HFF-Myc (cell line): ENCODE measurements at places on chromosomes 1 and 21.

DNA sequence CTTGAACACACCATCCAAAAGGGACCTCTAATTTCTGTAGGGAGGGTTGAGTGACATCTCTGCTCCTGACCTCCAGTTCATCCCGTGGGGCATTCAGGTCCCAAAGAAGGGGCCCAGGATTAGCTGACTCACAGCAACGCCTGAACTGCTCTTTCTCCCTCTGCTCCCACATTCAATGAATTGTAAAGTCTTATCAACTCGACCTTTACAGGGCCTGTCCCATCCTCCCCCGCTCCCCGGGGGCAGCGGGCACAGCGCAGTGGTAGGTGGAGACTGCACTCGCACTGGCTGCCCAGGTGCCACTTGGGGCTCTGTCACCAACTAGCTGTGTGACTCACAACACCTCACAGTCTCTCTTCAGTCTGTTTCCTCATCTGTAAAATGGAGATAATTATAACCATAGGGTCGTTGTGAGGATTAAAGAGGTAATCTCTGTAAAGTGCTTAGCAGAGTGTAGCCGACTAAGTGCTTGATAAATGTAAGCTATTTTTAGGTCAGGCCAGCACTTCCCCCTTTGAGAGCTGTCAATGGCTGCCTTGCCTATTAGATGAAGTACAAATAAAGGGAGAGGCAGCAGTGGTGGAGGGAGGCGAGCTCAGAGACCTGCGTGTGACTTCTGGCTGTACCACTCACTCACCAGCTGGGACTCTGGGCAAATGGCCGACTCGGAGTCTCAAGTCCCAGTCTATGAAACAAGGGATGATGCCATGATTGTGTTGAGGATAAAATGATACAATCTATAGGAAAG, 637 bp upstream of the MYBPHL start:
- DNase-seq, result no peak

DNA sequence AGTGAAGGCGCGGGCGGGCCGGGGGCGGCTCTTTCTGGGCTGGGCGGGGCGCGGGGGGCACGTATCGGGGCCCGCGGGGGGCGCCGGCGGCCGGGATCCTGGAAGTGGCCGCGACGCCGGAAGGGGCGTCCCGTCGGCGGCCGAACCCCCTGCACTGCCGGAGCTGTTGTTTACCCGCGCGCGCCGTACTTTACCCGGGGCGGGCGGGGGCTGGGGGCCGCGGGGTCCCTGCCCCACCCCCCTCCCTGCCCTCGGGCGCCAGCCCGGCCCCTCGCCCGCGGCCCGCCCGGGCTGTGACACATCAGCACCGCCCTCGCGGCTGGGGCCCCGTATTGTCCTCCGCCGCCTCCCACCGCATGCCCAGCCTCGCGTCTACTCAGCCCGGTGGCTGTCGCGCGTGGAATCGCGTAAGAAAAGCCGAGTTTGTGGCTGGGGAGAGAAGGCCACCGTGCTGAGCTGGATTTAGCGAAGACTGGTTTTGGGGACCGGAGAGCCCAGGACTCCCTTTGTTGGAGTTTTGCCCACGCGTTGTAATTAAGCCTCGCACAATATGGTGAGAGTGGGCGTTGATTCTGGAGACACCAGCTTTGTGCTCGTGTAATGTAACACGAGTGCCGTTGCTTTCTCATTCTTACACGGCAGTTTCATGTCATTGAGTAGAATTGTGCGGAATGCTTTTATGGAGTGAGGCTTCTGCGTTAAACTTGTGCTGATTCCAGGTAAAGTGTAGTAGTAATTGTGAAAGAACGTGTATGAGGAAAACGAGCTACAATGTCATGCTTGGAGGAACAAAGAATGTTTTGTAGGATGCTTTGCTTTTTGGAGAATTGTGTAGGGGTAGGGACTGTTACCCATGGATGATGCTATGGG, 559 bp downstream of the BACH1 start:
- no peak for DNase-seq

DNA sequence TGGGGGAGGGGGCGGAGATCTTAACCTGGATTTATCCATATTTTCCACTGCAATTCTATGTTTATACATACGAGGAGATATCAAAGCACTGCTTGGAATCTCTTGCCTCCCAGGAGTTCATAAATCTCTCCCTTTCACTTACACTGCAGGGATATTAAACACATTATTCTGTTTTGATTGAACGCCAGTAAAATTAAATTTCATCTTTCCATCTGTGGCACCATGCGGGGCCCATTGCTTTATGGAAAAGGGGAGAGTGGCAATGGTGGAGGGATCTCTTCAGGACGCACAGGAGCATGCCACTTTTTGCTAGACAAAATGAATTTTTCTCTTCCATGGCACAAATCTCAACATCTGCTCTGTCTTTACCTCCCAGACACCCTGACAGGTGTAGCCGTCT, 648.0 kb upstream of the PLXNA2 start:
- DNase-seq, result no peak

GRCh38 chr1:234614081-234614489, 4.1 kb upstream of the IRF2BP2 start:
- DNase-seq, result no peak

DNA sequence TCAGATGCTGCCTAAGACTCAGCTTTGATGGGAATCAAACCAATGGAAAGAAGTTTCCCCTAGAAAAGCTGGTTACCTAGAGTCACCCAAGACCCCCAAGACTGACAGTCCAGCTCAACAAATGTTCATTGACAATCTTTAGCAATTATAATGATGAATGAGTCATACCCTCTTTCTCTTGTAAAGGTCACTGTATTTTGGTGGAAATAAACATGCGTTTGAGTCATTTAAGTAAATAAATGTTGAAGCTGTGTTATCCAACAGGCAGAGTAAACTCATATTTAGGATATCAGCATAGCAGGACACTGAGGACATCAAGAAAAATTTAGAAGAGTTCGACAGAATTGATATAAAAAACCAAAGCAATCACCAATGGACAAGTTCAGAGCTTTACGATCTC, 295.9 kb downstream of the RGS7 start:
- no peak for DNase-seq

DNA sequence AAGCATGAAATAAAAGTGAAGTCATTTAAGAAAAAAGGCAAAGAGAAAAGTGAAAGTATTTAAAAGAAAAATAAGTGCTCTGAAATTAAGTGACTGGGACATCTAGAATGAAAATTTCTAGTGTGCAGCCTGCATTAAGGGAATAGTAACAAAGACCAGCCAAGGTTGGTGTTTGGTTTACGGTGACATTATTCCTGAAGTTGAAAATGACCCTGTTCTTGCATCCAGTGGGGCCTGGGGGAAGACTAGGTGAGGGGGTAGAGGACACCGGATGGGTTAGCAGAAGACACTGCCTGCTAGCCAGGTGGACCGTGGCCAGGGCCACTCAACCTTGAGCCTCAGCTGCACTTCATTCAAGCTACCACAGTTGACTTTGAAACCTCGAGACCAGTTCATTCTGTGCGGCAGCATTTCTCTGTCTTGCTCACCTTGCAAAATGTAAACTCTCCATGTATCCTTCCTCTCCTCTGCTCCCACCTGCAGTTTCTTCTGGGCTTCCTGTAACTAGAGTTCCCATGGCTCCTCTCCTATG, 14.3 kb upstream of the KCNK1 start:
- no peak for DNase-seq

DNA sequence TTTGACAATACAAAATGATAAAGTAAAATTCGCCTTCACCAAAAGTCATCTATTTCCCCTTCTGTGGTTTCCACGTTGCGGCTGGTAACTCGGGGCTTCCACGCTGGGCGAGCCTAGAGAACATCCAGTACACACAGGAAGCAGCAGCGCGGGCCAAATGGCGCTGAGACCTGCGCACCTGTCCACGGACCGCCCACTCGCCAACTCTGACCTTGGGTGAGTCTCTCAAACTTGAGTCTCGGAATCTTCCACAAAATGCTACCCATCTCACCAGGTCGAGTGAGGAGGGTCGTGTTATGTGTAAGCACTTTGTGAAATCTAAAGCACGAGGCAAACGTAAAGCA, 820 bp upstream of the TTF2 start:
- DNase-seq, result no peak

- no peak for DNase-seq
These were observed 186.3 kb upstream of the BRINP3 start for GRCh38 chr1:190663962-190664361.
